ENCODE measurements at places on chromosomes 12 and 14.

DNA sequence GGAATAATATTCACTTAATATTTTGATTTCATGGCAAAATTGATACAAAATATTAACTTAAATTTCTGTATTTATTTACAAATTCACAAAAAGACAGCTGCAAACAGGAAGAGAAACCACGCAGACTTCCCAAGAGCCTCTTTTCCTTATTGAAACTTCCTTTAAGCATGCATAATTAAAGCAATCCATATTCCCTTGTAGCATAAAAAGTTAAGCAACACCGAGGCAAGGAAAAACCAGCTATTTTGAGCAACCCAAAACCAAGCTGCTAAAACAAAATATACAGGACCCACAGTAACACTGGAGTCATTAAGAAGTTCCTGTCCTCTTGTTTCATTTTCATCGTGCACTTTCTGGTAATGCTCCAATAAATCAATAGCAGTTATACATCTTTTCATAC, 58.0 kb downstream of the EEA1 start:
- no peak for DNase-seq

- DNase-seq, result no peak
Measured at GRCh38 chr14:23297611-23298277, 4.9 kb downstream of the PPP1R3E start.

DNA sequence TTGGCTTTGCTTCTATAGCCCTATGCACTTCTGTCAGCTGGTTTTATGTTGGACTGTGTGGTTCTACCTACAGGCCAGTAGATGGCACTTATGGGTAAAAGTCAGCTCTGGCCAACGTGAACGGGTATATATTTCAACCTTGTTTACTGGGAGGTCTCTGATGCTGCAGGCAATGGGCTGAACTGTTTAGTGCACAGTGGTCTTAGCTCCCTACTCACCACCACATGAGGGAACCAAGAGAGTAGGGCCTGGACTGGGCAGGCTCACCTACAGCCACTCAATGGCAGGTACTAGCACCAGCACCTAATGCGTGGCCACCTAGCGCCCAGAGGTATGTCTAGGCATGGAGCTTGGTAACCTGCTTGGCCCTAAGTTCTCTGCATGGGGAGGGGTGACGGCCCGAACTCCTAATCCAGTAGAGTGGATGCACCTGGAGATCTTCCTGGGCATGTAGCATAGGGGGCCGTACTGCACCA, 481.8 kb downstream of the TMEM117 start:
- no peak for DNase-seq

- no peak for DNase-seq
Measured at GRCh38 chr12:121839993-121840761, 18.5 kb downstream of the HPD start.

DNA sequence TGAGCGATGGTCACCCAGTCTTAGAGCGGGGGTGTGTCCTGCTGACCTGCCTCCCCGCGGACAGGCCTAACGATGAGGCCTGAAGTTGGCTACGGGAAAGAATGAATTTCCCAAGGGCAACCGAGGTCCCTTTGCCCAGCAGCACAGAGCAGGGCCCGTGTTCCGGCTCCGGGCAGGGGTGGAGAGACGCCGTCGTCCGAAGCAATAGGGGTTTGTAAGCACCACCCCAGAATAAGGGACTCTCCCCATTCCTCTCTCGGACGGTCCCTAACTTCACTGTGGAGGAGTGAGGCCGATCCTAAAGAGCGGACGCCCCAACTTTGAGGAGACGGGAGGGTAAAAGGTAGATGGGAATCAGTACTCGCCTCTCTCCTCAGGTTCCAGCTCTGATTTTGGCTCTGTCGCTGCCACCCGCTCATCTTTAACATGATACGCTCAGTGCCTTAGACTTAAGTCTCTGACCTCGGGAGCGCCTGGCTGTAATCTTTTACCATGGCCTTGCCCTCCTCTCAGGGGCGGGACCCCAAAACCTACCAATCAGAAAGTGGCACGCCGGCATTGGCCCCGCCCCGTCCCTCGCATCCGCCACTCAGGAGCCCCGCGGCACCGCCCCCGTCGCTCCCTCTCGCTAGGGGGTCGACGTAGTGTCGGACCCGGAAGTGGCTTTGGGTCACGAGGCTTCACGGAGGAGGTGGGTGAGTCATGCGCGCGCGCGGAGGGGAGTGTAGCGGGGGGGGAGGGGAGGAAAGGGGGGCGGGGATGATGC, at the start of gene DDIT3:
DDIT3 (minus strand) TSS at position 462 of the 766 bp plus-strand sequence. CDS start 3,108 bp downstream, outside the sequence.
- DNase-seq, result peak; percentile 81

GRCh38 chr14:44662250-44662891, 155.3 kb upstream of the FSCB start:
- no peak for DNase-seq

GRCh38 chr12:131829356-131829747, 1.2 kb downstream of the MMP17 start:
- no peak for DNase-seq

GRCh38 chr12:67750513-67751183, 102.1 kb downstream of the DYRK2 start:
- no peak for DNase-seq

GRCh38 chr12:58384196-58384595, 442.8 kb downstream of the ATP23 start:
- no peak for DNase-seq

DNA sequence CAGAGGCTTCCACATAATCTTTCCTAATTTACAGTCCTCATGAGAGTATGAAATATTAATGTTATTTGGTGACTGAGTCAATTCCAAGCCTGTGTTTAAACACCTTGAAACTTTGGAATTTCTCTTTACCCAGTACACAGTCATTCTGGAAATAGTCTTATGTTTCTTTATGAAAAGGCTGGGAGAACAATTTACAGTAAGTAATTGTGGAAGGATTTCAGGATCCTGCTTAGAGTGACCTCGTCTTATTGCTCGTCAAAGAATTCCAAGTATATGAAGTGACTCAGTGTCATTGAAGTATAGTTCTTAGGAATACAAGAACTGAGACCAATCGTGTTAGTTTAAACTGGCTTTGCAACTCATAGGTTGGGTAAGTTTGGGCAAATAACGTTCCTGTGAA, 634.2 kb downstream of the SLC16A7 start:
- no peak for DNase-seq

- DNase-seq, result no peak
Measured at GRCh38 chr12:95701275-95701674, 89.3 kb downstream of the NTN4 start.

GRCh38 chr14:76931631-76932402, 96.7 kb downstream of the IRF2BPL start:
- DNase-seq, result no peak

- no peak for DNase-seq
Measured at GRCh38 chr12:76173756-76174155, 89.3 kb upstream of the NAP1L1 start.

- DNase-seq, result no peak
Measured at GRCh38 chr14:89408907-89409700, 7.9 kb downstream of the FOXN3 start.

GRCh38 chr12:31586728-31587127, 4.2 kb downstream of the DENND5B start:
- DNase-seq, result no peak

DNA sequence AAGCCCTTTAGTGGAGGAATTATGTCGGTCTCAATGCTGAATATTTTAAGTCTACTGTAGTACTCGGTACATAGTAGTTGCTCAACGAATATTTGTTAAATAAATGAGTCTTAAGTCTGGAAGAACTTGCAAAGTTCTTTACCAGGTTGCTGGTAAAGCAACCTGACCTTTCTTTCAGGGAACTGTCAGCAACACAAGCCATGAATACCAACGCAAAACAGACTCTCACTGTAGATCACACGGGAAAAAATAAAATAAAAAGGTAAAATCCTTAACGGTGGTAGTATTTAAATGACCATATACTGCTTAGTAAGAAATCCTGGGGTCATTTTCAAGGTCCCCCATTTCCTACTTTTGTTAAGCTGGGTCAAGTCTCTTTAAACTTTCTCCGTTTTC, 447 bp upstream of the NUBPL start:
- no peak for DNase-seq

DNA sequence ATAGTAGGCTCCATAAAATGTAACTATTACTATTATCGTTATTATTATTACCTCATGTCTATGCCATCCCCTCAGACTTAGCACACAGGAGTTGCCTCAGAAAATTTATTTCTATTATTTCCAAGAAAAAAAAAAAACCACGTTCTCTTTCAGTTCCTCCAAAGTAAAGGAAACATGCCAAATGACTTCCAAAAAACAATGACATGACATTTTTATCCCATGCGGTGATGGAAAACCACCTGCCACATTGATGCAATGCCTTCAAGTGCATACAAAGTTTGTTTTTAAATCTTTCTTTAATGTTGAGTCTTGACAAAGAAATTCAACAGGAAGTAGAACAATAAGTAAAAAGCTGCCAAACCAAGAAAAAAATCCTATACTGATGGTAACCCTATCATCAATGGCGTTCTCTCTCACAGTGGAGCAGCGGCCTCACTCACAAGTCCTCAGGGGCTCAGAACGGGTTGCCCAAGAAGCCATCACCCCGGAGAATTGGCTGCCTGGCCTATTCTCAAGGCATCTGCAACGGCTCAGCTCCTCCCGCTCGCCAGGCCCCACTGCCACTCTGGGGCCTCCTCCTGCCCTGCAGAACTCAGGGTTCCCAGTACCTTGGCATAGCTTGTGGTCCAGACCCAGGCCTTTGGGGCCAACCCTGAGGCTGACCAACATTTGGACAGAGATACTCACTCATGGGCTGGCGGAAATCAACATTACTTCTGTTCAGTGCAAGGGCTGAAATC, 51.9 kb downstream of the SERPINA3 start:
- DNase-seq, result no peak

DNA sequence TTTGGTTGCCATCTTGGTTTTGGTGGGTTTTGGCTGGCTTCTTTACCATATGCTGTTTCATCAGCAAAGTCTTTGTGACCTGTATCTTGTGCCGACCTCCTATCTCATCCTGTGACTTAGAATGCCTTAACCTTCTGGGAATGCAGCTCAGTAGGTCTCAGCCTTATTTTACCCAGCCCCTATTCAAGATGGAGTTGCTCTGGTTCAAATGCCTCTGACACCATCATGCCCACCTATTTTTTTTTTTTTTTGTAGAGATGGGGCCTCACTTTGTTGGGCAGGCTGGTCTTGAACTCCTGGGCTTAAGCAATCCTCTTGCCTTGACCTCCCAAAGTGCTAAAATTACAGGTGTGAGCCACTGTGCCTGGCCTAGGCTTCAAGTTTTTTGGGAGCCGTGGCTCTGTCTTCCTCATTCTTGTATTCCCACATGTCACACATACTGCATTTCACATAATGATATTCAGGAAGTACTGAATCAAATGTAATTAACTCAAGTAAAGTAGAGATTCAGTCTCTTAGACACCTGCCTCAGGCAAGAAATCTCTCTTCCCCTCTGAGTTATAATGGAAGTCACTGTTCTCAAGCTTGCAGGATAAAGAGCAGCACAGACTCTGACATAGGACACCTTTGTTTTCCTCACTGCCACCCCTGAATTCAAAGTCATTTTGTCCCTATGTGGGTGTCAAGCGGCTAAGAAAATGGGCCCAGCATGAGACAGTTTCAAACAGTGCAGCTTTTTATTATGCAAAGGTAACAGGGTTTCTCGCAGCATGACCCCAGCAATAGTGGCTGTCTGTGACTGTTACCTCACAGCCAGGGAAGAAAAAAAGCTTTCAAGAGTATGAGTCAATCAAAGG, 159.0 kb downstream of the PTPN11 start:
- DNase-seq, result no peak

- DNase-seq, result no peak
Measured at GRCh38 chr12:14920475-14921126, 17.7 kb downstream of the ERP27 start.

DNA sequence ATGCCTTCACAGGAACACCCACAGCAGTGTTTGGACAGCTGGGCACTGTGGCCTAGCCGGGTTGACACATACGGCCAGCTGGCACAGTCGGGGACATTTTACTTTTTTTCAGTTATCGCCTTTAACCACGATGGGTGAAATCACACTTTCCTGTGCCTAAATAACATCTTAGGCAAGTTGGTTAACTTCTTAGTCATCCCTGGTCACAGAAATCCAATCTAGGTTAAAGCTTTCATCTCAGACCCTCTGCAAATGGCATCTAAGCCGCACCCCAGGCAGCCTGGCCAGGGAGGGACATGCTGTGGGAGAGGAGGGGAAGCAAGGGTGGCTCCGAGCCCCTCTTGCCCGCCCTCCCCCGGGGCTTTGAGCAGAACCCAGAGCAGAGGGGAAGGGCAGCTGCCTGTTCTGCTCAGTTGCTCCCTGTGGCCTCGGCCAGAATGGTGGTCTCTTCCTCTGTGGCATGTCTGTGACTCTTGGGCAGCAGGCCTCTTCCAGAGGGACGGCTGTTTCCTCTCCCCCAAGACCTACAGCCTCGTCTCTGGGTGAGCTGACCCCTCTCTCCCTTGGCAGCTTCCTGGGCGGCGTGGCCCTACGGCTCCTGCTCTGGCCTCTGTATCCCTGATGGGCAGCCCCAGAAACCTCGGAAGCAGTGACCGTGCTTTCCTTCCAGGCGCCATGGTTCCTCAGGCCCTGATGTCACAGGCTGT, 85.4 kb upstream of the DYNC1H1 start:
- no peak for DNase-seq

- DNase-seq, result no peak
Measured at GRCh38 chr14:104138718-104139459, 502 bp downstream of the KIF26A start.

- no peak for DNase-seq
Measured at GRCh38 chr14:72822946-72823611, 70.8 kb downstream of the DPF3 start.

- no peak for DNase-seq
Measured at GRCh38 chr14:32492457-32492856, 163.4 kb downstream of the AKAP6 start.

- DNase-seq, result no peak
Measured at GRCh38 chr14:35140718-35141581, 18.6 kb downstream of the PRORP start.

DNA sequence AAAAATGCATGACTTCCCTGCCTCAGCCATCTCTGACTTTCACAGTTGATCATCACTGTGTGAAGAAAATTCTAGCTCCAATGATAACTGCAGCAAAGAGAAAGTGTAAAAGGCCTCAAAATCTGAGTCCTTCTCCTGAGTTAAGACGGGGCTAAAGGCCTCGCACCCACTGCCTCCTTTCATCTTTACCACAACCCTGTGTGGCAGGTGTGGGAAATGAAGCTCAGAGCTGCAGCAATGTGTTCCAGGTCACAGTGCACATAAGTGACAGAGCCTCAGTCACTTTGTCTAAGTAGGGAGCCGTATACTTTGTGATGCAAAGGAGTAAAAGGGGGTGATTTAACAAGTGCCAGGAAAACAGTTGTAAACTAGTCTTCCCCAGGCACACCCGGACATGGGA, 144.7 kb upstream of the TMCC3 start:
- no peak for DNase-seq

GRCh38 chr12:98799822-98800221, 154.7 kb downstream of the APAF1 start:
- no peak for DNase-seq
